ENCODE measurements at places on chromosomes 4 and X. TPM values are rescaled to one million over a fixed set of nuclear protein-coding genes. Genes with fewer than 3 reads are reported as not detected.

RTL3 gene
- total RNA-seq, result not detected

CCDC110 gene
- total RNA-seq, result 2.5 TPM

SUPT20HL1 gene
- not detected for total RNA-seq

SLC4A4 gene
- 1.2 TPM for total RNA-seq

UGT8 gene
- total RNA-seq, result 24.0 TPM

IBSP gene
- 0.21 TPM for total RNA-seq

MAGEE1 gene
- 10.2 TPM for total RNA-seq
